CD4-positive, alpha-beta T cell treated with Interleukin-15 for 4 hours (primary cell): ENCODE measurements at places on chromosomes 7 and 10.

DNA sequence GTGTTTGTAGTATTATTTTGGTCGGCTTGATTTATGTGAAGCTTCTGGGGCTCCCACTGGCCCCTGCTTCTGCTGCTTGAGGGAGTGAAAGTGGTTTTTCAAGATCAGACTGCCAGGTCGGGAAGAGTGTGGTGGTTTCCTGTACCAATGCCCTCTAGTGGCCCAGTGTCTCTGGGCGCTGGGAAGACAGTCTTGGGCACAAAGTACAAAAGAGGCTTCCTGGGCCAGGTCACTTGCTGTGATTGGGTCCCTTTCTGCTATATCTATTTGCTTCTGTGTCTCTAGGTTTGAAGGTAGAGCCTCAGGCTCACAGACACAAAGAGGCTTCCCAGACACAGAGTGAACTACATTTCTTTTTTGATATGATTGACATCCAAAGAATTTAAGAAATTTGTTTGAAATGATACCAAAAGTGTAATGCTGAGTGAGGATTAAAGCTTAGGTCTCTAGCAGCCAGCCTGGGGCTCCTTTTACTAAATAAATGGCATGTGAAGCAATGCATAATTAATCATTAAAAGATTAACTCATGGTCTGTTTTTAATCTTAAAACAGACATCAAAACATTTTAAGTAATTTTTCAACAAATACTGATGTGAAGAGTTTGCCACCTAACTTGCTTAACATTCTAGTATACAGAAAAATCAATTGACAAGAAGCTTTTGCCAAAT, 36.3 kb downstream of the ABCB1 start:
- DNase-seq, result peak; percentile 8

DNA sequence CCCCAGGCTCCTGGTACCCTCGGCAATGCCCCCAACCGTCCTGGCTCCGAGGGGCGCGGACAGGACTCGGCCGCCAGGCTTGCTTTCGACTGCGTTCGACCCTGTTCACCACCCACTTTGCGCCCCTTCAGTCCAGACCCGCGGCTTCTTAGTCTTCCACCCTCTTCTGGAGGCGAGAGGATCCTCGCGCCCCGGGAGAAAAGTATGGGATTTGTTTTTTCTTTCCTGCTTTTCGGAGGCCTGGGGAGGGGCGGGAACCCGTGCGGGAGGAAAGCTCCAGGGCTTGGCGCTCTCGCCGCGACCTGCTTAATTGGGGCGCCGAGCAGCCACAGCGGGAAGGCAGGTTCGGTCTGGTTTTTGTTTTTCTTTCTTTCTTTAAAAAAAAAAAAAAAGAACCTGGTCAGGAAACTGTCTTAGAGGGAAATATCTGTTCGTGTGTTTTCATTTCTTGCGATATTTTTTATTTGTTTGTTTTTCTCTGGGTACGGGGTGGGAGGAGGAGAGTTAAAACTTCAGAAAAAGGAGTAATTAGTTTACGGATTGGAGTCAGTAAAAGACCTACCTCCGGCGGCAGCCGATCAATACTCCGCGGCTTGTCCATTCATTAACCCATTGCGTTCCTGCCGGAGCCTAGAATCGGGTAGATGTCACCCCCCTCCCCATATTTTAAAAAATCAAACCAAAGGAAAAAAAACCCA, 1.6 kb downstream of the EMX2 start:
- no peak for DNase-seq

GRCh38 chr7:26291699-26292538, at the start of gene SNX10:
Gene SNX10 (plus strand): TSS chr7:26291862. CDS start chr7:26346443, 54,581 bp downstream.
- DNase-seq, result peak; percentile 73

DNA sequence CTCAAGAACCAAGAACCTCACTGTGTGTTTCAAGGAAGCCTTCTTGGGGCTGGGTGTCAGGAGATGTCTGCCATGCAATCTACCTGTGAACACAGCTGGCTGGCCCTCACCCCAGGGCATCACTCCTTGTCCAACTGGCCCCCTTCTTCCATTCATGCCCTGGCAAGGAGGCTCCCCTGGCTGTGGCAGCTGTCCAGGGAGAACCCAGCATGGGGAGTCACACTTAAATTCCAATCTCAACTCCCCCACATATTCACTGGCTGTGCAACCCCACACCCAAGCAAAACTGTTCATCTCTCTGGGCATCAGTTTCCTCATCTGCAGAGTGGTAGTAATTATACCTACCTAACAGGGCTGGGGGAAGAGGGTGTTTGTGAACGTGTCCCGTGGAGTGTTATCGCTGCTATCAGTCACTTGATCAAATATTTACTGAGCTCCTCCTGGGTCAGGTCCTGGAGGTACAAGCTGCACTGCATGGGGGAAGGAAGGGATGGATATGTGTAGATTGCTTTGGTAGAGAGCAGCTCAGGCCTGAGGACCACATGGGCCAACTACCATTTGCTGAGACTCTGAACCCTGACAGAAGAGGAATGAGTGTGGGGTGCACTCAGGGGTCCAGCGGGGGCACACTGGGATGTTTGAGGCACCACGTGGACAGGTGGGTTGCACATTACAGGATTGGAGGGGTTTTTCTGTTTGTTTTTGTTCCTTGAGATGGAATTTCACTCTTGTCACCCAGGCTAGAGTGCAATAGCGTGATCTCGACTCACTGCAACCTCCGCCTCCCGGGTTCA, 2.1 kb upstream of the GPRIN2 start:
- DNase-seq, result no peak
